ENCODE measurements at places on chromosomes 13 and 19.

- no peak for DNase-seq
These were observed 18.8 kb downstream of the TMEM143 start for GRCh38 chr19:48344892-48345291.

GRCh38 chr19:47226426-47227351 is 4.3 kb downstream of the BBC3 start:
- DNase-seq, result peak; percentile 83

GRCh38 chr19:3862826-3863500 is 5.9 kb downstream of the ZFR2 start:
- no peak for DNase-seq

DNA sequence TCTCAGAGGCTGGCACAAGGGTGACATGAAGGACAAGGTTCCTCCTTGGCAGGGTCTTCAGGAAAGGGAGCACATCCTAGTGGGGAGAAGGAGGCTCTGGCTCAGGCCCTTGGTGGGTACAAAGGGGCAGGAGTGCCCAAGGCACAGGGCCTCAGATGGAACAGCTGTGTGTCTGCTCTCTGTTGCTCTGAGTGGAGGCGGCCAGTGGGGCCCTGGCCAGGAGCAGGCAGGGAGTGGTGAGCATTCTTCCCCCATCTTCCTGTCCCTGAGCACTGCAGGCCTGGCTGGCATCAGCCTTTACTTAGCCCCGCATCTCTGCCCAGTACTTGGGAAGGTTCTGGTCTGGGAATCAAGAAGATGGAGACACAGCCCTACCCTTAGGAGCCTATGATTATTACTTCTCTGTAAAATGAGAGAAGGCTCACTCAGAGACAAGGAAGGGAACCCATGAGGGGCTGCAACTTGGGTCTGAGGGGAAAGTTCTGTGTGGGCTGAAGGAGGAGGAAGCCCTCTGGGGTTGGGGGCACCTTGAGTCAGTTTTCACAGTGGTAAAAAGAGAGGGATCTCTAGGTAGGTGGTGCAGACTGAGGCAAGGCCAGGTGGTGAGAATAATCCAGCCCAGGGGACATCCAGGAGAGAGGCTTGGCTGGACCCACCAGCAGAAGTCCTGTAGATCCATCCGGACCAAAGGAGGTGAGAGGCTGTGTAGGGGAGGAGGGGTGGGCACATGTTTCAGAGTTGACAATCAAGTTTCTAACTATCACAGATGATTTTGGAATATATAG is 173.5 kb downstream of the TSHZ3 start:
- no peak for DNase-seq

DNA sequence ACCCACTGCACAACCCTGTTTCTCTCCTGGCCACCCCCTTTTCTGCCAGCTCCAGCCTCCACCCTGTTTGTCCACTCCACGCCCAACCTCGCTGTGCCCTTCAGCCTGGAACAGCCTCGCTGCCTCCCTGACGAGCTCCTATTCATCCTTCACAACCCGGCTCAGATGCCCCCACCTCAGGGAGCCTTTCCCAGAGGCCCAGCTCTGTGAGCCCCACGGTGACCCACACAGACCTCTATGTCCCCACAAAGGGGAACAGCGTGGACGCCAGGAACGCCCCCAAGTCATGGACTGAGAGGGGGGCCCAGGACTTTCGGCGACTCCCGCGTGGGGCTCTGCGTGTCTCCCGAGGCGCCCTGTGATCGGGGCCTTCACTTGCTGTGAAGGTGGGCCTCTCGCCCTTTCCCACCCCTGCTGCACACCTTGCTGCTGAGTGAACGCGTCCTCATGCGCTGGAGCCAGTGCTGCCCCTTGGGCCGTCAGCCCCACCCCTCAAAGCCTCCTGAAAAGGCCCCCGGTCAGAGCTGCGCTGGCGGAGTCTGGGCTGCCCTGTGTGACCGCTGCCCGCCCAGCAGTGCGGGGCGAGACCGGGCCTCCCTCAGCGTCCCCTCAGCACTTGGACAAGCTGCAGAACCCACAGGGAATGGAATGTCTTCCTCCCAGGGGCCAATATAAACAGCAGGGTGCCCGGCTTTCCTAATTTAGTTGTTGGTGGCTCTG is 40.0 kb downstream of the ADPRHL1 start:
- DNase-seq, result no peak

DNA sequence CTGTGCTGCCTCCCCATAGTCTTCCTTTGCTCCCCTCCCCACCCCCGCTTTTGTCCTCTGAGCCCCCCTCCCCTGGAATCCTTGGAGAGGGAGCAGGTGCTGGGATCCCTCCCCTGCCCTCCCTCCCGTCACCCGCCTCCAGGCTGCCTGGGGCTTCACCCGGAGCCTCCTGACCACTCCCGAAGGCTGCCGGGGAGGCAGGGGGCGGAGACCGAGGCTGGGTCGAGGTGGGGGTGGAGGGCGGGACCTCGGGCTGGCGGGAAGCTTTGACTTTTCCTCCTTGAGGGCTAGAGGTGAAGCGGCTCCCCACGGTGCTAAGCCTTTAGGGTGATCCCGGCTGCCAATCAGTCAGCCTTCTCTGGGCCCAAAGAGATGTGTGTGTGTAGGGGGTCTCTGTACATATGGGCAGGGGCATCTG is 1.5 kb downstream of the KMT5C start:
- peak; percentile 72 for DNase-seq

DNA sequence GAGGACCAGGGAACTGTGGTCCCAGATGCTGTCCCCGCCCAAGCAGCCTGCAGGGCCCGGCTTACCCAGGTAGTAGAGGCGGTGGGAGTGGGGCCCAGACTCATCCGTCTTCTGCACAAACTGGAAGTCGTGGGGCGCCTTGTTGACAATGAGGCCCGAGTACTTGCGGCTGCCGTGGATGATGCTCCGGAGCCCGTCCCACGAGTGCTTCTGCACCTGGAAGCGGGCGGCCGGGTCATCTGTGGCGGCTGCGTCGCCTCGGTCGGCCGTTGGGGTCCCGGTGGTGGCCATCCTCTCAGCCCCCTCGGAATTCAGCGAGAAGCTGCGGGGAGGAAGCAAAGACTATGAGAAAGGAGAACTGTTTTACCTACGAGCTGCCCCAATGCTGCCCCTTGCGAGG is 9.6 kb downstream of the DPP9 start:
- no peak for DNase-seq

- no peak for DNase-seq
These were observed 23.6 kb upstream of the CEBPA start for GRCh38 chr19:33325920-33326319.
